ENCODE measurements at places on chromosomes 13 and 19. TPM values are rescaled to one million over a fixed set of nuclear protein-coding genes. Genes with fewer than 3 reads are reported as not detected.

GRCh38 chr13:46324976-46325375, 62.1 kb downstream of the RUBCNL start:
- no peak for DNase-seq

GRCh38 chr13:73782450-73783449, 351.5 kb downstream of the KLF12 start:
- DNase-seq, result no peak

GRCh38 chr19:23394511-23394910, 760 bp downstream of the ZNF91 start:
- DNase-seq, result peak; percentile 68

DNA sequence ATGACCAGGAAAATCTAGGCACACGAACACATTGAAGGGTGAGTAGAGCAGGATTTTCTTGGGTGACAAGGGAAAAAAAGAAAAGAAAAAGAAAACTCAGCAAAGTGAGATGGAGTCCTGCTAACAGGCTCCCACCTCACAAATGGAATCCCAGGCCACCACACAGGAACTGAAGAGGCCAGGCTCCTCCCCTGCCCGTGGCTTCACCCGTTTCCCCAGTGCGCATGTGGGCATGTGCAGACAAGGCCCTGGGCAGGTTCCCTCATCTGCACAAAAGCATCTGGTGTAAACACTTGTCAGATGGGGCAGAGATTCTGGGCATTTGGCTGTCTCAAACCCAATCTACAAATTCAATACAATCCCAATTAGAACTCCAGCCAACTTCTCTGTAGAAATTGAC, 24.5 kb downstream of the CFAP97D2 start:
- DNase-seq, result no peak

- peak; percentile 87 for DNase-seq
Observed at GRCh38 chr19:3544742-3545668, 6.0 kb downstream of the TEKTIP1 start.

- DNase-seq, result peak; percentile 45
Observed at GRCh38 chr19:33727331-33727998, 69.2 kb upstream of the KCTD15 start.

DNA sequence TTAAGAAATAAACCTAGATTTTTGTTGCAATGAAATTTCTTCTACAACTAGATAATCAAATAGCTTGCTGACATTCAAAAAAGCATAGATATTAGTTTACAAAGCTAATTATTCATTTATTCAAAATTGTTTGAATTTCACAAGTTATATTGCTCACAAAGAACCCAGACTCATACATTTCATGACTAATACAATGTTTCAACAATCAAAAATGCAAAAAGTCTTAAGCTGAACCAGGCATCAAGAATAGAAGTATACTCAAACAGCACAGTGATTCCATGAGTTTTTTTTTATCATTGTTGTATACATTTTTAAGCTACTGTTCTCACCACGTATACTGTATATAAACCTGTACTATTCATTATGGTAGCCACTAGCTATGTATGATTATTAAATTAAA, 51.0 kb downstream of the DIAPH3 start:
- DNase-seq, result no peak

DNA sequence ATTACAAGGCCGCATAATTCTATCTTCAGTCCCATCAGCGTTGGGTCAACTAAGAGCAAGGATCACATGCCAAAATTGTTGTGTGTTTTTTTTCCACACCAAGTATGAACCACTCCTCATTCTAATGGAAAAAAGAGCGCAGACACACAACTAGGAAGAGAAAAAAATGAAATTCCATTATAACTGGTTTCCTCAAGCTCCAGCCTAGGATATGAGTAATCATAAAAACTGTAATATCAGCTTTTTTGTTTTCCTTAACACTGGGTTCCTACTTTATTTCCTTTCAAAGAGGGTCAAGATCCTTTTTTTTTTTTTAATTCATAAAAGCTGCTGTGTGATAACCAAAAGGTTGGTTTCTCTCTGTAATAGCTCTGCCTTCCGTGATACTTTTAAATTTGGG, 19.4 kb downstream of the TSHZ3 start:
- DNase-seq, result no peak

DNA sequence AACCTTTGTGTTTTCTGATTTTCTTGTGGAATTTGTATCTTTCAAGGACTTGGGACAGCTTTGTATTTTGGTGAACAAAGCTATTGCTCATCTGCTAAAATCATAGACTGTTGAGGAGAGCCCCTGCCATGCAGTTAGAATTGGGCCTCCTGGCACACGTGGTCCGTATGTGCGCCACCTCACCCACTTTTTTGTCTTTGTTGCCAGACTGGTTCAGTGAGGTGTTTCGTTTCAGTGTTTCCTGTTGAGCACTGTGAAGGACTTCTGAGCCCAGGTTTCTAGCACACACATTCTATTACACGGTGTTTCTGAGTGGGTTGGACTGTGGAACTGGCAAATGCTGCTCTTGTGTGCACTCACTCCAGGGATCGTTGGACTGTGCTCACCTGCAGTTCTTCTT, 37.6 kb upstream of the RNF113B start:
- no peak for DNase-seq

DNA sequence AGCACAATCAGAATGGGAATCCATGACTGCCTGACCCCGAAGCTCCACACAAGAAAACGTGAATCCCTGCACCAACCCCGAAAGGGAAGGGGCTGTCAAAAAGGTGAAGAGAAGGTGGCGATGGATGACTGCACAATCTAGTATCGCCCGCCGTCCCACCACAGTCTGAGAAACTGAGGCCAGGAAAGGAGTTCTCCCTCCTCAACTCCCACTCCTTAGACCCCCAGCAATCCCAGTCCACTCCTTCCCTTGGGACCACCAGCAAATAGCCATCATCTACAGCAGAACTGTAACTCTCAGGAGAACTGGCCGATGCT, 451 bp downstream of the NOSIP start:
- no peak for DNase-seq

DNA sequence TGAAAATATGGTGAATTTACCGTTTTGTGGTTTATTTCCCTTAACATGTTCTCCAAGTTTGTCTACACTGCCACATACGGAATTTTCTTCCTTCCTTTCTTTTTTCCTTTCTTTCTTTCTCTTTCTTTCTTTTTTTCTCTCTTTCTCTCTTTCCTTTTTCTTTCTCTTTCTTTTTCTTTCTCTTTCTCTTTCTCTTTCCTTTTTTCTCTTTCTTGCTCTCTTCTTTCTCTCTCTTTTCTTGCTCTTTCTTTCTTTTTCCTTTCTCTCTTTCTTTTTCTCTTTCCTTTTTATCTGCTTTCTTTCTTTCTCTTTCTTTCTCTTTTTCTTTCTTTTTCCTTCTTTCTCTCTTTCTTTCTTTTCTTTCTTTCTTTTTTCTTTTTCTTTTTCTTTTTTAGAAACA, 1962.3 kb upstream of the PCDH20 start:
- no peak for DNase-seq

- peak; percentile 76 for DNase-seq
Observed at GRCh38 chr19:12913011-12913561, 6.0 kb downstream of the SYCE2 start.

DNA sequence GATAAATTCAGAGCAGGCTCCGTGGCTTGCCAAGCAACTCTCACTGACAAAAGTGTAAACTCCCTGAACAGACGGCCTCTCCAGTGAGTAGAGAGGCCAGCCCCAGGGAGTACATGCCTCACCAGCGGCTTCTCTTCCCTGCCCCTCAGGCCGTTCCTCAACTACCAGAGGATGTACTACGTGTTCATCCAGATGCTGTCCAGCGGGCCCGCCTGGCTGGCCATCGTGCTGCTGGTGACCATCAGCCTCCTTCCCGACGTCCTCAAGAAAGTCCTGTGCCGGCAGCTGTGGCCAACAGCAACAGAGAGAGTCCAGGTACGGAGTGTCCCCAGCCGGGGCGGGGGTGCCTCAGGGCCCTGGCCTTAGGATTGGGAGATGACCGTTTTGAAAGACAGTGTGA, 93.4 kb upstream of the MCF2L start:
- DNase-seq, result no peak

GRCh38 chr13:87887459-87888123, 216.4 kb downstream of the SLITRK5 start:
- no peak for DNase-seq

- DNase-seq, result peak; percentile 93
Observed at GRCh38 chr13:30421093-30422053, 920 bp upstream of the UBE2L5 start.

DNA sequence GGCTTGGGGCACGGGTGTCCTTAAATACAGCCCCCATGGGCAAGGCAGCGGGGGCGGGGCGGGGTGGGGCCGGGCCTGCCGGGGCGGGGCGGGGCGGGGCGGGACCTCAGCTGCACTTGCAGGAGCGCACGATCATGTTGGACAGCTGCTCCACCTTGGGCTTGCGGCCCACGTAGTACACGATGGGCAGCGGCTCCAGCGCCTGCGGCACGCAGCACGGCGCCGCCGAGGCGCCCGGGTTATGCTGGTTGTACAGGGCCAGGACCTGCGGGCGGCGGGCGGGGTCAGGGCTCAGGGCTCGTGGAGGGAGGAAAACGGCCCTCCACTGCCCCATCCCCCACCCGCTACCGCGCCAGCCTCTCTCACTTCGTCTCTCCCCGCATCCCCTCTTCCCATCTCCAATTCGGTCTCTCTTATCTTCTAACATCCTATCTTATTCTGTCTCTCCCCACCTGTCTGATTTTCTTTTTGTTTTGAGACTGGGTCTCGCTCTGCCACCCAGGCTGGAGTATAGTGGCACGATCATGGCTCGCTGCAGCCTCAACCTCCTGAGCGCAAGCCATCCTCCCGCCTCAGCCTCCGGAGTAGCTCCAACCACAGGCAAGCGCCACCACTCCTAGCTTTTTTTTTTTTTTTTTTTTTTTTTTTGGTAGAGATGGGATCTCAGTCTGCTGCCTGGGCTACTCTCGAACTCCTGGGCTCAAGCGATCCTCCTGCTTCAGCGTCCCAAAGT, 21.1 kb downstream of the CCDC97 start:
- no peak for DNase-seq

CEACAM5 gene
- total RNA-seq, result 35.0 TPM

CYP2F1 gene
- not detected for total RNA-seq

ARHGEF7 gene
- total RNA-seq, result 63.2 TPM

GPR183 gene
- total RNA-seq, result 13.6 TPM

TMC4 gene
- 48.3 TPM for total RNA-seq

CLIP3 gene
- total RNA-seq, result 10.5 TPM

LRG1 gene
- total RNA-seq, result 15.9 TPM

Measured in upper lobe of right lung (tissue), 1 donor.